ENCODE measurements at places on chromosomes 3 and 15. TPM values are rescaled to one million over a fixed set of nuclear protein-coding genes. Genes with fewer than 3 reads are reported as not detected.

ISG20 gene
- 0.18 TPM for total RNA-seq

C3orf20 gene
- total RNA-seq = 0.18 TPM

CLDN16 gene
- total RNA-seq = not detected

GOLGA6L4 gene
- total RNA-seq = 3.6 TPM

C2CD4A gene
- total RNA-seq = 0.73 TPM

HESX1 gene
- total RNA-seq = 0.27 TPM

DNAJA4 gene
- 26.5 TPM for total RNA-seq

SAXO2 gene
- total RNA-seq = 13.8 TPM

TTC21A gene
- total RNA-seq = 9.7 TPM

CPNE9 gene
- 4.4 TPM for total RNA-seq

ACTC1 gene
- total RNA-seq = 4.7 TPM

LAMB2 gene
- 79.4 TPM for total RNA-seq

SMAD6 gene
- total RNA-seq = 10.8 TPM

PEX5L gene
- 5.3 TPM for total RNA-seq

TGM4 gene
- not detected for total RNA-seq

PARP9 gene
- 5.4 TPM for total RNA-seq

SLC2A2 gene
- total RNA-seq = not detected

GREM1 gene
- 0.54 TPM for total RNA-seq

SLC4A7 gene
- total RNA-seq = 206 TPM
